HuH-7.5 (cell line): ENCODE measurements at places on chromosomes 13 and 19.

DNA sequence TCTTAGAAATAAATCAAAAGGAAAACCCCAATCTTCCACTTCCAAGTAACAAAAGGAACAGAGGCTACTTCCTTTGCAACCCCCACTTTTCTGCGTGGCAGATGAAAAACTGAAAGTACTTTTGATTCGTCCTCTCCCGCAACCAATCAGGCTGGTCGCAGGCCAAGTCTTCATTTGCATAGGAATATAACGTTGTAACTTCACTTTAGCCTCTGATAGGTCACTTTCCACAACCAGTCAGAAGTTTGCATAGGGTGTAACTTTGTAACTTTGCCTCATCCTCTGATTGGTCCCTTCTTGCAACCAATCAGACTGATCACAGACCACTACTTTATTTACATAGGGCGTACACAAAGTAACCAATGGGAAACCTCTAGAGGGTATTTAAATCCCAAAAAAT is 37.2 kb downstream of the TGDS start:
- DNase-seq = no peak

- no peak for DNase-seq
Measured at GRCh38 chr13:79534596-79534995, 53.6 kb downstream of the NDFIP2 start.

DNA sequence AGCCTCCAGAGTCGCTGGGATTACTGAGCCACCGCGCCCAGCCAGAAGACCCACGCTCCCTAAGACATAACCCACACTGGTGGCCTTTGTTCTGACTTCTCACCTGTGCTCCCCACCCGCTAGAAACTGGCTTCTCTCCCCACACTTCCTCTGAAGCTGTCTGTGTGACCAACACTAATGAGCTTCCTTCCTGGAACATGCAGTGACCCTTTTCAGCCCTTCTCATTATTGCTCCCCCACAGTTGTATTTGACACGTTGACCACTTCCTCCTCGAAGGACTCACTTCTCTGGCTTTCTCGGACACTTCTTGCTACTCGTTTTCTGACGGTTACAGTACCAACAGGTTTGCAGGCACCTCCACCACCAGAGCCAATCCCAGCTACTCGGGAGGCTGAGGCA is 10.9 kb downstream of the NCR1 start:
- no peak for DNase-seq

GRCh38 chr13:79314652-79315051 is 91.4 kb downstream of the RBM26 start:
- no peak for DNase-seq

DNA sequence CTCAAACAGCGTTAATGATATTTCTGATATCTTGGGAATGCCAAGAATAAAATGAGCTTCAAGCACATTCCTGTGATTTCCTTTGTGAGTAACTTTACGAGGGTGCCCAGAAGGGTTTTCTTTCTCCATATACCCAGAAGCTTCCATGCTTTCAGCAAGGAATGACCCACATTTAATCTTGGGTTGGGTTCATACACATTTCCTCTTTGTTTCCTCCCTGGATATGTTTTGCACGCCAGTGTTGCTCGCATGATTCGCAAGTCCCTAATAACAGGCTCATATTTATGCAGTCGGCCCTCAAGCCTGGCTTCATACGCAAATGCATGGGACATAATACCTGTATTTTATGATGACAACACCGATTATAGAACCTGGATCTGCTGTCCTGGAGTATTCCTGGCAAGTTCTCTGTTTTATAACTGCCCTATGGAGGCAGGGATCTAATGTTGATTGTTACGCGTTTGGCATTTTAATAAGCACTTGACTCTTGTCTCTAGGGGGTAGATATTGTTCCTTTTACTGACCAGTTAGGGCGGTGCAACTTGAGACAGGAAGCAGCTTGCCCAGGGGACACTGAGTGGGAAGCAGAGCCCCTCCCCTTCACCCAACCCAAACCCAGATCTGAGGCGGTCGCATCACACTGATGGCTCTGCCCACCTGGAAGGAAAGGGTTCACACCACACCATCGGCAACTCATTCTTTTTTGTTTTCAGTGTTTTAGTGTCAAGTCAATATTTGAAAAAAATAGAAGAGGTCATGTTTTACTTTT is 220.4 kb upstream of the SOX1 start:
- DNase-seq = no peak

DNA sequence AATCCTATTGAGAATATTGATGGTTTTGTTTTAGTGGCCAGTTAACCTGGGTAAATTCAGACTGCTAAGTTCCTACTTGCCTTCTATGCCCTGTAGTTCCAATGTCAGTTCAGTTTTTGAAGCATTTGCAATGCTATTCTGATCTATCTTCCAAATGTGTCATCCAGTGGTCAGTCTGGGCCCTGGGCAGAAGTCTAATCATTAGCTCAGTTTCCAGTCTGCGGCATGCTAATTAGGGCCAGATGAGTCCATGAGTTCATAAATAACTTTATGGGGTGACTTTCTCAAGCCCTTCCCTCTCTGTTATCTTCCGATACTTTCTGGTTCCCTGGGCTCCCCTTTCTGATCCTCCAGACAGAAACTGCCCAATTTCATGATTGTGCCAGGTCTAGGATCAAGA is 32.7 kb downstream of the FAM187B start:
- DNase-seq = no peak

GRCh38 chr19:46063201-46063600 is 22.4 kb upstream of the IGFL4 start:
- DNase-seq = no peak

GRCh38 chr13:110610955-110611595 is 4.3 kb upstream of the NAXD start:
- no peak for DNase-seq

DNA sequence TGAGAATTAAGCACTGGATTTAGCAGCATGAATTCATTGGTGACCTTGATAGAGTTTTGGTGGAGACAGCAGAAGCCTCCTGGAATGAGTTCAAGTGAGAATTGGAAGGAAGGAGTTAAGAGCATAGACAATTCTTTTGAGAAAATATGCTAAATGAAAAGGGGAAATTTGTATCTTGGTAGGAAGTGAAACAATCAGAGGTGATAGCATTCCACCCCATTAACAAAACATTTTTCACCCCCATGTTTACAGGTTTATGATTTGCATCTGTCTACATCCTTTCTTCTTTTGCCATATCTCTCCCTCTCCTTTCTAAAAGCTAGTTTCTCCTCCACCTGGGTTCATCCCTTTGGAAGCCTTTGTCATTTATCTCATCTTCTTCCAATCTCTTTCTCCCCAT is 27.5 kb downstream of the LNX2 start:
- no peak for DNase-seq

- DNase-seq = no peak
Measured at GRCh38 chr13:102825400-102825799, 20.4 kb upstream of the ERCC5 start.

DNA sequence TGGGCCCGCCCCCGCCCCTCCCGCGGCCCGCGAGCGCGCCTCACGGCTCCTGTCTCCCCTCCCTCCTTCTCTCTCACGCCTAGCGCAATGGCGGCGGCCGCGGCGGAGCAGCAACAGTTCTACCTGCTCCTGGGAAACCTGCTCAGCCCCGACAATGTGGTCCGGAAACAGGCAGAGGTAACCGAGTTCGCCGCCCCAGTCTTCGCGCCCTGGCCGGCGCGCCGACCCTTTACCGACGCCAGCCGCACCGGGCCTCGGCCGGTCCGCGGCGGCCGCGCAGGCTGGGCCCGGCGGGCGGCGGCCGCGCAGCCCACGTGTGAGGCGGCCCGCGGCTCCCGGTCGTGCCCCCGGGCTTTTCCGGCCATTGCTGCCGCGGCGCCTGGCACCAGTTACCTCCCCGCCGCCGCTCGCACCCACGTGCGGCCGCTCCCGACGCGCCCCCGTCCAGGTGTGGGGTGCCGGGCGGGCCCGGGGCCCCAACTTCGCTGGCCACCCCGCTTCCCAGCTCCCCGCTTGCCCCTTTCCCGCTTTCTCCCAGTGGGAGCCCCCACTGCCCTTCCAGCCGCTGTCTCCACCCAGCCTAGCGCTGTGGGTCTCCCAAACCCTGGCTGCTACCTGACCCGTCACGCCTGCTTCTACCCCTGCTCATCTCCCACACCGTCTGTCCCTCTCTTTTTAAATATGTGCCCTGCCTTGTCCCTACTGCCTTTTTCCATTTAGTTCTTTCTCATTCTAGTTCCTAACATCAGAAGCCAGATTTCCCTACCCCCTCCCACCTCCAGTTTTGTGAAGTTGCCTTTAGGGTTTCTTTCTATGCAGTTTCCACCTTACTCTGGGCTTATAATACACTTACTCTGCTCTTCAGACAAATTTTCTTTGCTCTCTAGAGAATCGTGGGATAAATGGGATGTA is 23.4 kb downstream of the IPO5 start:
- DNase-seq = peak; percentile 18

DNA sequence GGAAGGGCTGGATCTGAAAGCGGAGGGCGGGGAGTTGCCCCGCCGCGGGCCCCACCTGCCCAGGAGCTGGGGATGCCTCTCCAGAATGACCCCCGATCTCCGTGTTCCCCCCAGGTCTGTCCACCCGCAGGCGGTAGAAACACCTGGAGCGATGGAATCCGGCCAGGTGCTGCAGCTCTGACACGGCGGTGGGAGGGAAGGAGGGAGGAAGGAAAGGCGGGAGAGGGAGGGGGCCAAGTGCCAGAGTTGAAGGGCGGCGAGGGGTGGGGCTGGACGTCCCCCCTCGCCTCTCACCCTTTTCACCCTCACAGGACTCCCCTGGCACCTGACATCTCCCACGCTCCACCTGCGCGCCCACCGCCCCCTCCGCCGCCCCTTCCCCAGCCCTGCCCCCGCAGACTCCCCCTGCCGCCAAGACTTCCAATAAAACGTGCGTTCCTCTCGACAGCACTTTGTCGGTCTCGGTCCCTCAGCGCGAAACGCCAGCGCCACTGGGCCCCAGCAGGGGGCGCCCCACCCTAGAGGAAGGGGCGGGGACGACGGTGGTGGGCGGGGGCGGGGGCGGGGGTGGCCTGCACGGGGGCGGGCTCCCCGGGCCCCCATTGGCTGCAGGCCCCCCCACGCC is 337 bp upstream of the FXYD7 start:
- DNase-seq = no peak

GRCh38 chr19:58581227-58582141 is 8.3 kb upstream of the MZF1 start:
- no peak for DNase-seq

GRCh38 chr19:47489072-47489914 is 5.3 kb upstream of the KPTN start:
- no peak for DNase-seq

- DNase-seq = no peak
Measured at GRCh38 chr13:101545521-101545920, 93.0 kb downstream of the ITGBL1 start.

DNA sequence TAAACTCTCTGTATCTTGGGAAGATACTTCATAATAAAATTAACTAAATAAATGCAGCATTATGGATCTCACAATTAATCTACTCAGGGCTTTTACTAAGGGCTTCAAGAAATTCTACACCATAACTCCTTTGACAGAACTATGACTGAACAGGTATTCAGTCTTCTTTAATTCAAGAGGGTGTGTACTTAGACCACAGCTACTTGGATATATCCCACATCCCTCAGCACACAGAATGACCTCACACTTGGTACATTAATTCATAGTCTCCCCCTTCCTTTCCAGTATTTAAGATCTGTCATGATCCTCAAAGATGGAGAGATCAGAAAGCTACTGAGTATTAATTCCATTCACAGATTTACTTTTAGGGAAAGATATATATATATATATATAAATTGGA is 11.6 kb downstream of the DIAPH3 start:
- no peak for DNase-seq

DNA sequence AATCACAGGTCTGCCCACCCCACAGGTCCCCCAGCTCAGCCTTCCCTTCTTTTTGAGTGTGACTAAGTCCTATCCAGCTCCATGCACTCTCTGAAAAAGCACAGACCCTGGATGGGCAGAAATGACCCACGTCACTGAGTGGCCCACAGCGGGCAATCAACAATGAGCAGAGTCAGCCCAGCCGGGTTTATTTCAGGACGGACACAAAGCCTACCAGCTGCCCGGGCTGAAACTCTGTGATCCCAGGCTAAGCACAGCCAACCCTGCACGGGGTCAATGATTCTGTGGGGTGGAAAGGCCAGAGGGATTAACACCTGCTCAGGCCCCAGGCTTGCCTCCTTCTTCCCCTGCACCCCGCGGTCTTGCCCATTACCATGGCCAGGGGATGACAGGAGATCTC is 8.4 kb downstream of the NAPA start:
- no peak for DNase-seq

DNA sequence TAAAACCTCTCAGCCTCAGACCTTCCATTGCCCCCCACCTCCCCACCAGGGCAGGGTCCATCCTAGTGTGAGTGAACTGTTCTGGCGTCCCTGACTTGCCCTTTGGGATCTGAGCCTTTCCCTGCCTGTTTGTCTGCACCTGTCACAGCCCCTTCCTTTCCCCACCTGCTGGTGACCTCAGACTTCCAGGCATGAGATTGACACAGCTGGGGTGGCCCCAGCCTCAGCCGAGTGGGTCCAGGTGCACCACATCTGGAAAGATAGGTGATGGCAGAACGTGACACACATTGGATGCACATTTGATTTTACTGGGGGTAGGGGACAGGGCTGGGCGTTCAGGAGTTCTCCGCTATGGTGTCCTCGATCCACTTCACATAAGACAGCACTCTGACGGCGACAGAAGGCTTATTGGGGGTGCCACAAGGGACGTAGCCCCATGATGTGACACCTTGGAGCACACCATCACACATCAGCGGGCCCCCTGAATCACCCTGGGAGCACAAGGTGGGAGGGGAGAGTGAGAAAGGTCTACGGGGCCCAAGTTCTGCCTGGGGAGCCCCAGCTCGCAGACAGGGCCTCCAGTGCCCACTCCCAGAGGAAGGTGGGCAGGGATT is 4.6 kb downstream of the KLK1 start:
- DNase-seq = no peak

DNA sequence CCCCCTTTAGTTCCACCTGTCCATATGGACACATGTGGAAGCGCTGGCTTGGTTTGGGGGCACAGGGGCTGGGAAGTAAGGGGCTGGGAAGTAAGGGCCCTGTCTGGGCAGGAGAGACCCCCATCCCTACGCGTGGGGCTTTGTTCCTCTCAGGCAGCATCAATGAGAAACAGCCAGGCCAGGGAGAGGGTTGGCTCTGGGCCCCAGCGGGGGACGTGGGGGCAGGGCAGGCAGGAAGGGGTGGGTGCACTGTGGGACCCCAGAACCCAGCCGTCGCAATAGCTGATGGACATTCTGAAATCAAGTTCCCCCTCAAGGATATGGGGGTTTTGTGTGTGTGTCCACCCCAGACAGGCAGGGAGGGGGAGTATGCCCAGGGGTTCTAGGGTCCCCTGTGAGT is 1.2 kb downstream of the NCAN start:
- DNase-seq = no peak

- no peak for DNase-seq
Measured at GRCh38 chr13:44865722-44866410, 123.4 kb downstream of the NUFIP1 start.

GRCh38 chr13:41985788-41986508 is 25.0 kb upstream of the VWA8 start:
- no peak for DNase-seq

- DNase-seq = no peak
Measured at GRCh38 chr13:81488021-81488420, 1147.1 kb upstream of the SPRY2 start.

GRCh38 chr19:36051236-36051635 is 2.8 kb downstream of the THAP8 start:
- no peak for DNase-seq

GRCh38 chr13:47142105-47142504 is 245.3 kb upstream of the HTR2A start:
- DNase-seq = no peak
